ENCODE measurements at places on chromosomes 2 and 18.

DNA sequence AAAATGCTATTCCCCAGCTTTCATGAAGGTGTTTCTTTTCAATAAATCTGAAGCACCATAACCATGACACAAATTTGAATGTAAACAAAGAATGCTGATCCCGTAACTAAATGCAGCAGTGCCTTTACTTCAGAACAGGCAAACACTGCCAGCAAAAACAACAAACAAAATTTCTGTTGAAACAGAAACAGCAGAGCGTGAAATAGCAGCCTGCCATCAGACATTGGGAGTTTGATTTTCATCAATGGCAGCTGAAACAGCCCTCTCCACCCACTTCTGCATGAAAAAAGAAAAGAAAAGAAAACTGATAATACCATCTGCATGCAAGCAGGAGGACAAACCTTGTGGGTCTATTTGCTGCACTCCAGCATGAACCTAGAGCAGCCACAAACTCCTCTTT is 128.3 kb downstream of the CDH2 start:
- no peak for DNase-seq

DNA sequence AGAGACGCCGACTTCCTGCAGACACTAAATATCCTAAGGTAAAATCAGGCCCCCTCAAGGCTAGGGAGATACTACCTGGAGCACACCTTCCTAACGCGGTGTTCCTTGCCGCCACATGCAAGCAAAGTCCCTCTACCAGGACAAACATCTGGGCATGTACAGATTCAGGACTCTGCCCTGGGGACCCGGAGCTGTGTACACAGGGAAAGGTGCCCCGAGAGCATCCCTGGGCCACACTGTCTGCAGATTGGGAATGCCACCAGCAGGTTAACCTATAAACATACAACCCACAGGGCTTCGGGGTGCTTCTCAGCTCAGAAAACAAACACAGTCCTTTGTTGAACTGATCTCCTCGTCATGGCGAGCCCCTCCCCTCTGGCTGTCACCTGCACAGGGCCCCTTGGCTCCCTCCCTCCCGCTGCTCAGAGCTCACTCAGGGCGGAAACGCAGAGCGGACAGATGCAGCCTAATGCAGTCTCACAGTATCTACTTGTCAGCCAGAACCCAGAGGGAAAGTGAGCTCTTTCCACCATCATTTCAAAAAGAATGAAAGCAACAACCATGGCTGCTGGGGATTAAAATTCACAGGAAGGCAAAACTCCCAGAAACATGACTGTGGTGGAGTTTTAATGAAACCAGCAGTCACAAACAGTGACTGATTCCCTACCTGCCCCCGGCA is 218.8 kb downstream of the HDAC4 start:
- DNase-seq = no peak

DNA sequence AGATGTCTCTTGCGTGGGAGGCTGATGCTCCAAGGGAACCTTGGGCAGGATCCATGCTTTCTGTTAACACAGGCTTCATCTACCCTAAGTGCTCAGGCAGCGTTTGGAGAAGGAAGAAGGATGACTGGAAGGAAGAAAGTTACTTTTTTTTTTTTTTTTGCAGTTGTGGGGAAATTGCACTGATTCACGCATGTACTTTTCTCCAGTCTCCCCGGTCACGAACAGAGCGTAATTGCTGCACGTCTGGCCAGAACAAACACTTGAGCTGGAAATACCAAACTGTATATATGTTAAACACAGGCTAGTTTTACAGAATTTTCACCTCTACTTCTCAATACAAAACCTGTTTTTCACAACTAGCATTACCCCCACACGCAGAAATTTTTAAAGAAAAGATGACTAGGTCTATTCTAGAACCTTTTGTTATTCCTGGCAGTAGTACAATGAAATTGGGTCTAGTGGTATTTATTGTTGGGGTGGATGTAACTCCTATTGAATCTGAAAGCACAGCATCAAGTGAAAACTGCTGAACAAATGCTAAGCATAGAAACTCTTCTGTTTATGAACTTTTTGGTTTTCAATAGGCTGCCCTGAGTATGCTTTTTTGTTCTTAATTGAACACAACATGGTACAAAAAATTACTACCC is 9.3 kb upstream of the SCYGR5 start:
- DNase-seq = no peak

DNA sequence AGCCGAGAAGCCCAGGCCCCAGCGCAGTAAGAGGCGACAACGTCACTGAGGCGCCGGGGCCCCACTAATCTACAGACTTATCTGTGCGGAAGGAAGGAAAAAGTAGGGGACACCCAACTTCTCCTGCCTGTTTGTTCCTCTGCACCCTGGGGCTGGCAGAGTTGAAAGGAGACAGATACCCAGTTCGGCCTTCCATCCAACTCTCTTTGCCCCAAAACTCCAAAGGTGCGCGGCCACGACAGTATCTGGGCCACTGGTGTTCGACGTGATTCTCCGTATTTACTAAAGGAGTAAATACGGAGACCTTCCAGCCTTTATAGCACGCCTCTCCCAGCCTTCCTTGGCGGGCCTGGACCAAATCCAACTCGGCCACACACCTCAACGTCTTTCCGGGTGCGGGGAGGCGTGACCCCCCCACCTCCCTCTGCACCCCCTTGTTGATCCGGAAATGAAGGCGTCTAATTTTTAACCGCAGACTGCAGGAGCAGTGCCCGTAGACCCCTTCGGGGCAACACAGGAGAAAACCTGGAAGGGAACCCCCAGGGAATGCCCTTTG is 1.6 kb downstream of the SMAD7 start:
- DNase-seq = no peak

- DNase-seq = no peak
Measured at GRCh38 chr2:84894758-84895520, 10.5 kb upstream of the TMSB10 start.

GRCh38 chr2:118729760-118730159 is 117.7 kb downstream of the EN1 start:
- DNase-seq = no peak

DNA sequence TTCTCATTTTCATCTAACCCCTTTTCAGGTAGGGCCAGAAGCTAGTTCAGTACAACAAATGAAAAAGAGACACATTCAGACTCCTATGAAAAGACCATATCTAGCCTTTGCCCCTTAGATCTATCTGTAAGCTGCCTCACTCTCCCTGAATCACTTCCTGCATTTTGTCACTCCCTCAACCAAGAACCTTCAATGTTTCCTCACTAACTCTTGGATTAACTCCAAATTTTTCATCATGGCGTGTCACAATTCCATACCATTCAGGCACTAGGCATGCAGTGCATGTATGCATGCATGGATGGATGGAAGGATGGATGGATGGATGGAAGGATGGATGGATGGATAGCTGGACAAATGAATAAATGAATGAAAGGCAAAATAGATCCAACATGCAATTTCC is 356.9 kb downstream of the TNS1 start:
- DNase-seq = no peak

- no peak for DNase-seq
Measured at GRCh38 chr2:45459860-45460259, 151.2 kb downstream of the SRBD1 start.

Data from T-cell (primary cell).